ENCODE measurements at places on chromosomes 16 and 17.

DNA sequence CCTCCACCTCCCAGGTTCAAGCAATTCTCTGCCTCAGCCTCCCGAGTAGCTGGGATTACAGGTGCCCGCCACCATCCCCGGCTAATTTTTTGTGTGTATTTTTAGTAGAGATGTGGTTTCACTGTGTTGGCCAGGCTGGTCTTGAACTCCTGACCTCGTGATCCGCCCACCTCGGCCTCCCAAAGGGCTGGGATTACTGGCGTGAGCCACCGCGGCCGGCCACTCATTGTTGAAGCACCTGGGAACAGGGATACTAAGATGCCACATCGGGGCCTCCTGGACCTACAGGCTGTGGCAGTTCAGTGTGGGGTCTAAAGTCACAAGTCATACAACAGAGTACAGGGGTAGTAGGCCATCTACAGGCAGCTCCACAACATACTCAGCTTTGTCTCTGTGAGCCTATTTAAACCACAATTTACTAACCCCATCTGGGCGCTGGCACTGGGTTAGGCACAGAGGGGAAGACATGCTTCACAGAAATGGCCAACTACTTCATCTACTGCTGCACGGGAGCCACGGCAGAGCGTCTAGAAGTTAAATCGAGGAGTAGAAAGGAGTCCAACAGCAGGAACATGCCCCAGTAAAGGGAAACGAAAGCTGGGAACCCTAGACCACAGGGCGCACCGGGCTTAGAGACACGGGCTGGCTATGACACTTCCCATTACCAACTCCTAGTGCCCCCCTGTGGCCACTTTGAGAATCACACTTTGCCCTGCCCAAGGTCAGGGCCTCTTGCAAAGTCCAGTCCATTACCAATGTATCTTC, 4.3 kb downstream of the VAMP2 start:
- no peak for DNase-seq

- no peak for DNase-seq
Observed at GRCh38 chr16:89090669-89091426, 2.8 kb upstream of the ACSF3 start.

GRCh38 chr16:46857368-46857945, 26.5 kb upstream of the C16orf87 start:
- DNase-seq: no peak

- DNase-seq: no peak
Observed at GRCh38 chr16:57606847-57607501, 21.5 kb upstream of the ADGRG1 start.

DNA sequence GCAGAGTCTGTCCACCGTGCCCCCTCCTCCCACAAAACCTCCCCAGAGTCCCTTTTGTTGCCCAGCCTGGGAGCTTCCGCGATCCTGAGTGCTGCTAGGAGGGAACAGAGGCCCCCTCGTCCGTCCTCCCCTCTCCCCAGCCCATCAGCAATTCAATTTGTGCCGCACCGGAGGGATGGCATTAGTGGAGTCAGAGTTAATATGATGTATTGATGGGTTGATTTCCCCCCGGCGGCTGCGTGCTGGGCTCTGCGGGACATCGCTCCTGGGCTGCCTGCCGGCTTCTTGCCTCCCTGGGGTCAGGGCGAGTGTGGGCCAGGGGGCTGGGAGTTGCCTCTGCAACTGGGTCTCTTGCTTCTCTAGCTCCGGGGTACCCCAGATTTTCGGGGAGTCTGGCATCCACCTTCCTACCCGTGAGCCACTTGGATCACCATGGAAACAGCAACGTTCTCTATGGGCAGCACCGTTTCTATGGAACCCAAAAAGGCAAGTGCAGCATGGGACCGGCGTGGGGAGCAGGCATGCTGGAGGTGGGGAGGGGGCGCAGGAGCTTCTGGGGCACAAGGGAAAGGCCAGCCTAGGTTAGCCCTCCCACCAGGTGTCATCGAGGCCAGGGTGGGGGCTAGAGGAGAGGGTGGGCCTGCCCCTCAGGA, 42.9 kb downstream of the BAHCC1 start:
- no peak for DNase-seq

GRCh38 chr17:41363881-41364280, 5.7 kb downstream of the KRT33B start:
- no peak for DNase-seq

DNA sequence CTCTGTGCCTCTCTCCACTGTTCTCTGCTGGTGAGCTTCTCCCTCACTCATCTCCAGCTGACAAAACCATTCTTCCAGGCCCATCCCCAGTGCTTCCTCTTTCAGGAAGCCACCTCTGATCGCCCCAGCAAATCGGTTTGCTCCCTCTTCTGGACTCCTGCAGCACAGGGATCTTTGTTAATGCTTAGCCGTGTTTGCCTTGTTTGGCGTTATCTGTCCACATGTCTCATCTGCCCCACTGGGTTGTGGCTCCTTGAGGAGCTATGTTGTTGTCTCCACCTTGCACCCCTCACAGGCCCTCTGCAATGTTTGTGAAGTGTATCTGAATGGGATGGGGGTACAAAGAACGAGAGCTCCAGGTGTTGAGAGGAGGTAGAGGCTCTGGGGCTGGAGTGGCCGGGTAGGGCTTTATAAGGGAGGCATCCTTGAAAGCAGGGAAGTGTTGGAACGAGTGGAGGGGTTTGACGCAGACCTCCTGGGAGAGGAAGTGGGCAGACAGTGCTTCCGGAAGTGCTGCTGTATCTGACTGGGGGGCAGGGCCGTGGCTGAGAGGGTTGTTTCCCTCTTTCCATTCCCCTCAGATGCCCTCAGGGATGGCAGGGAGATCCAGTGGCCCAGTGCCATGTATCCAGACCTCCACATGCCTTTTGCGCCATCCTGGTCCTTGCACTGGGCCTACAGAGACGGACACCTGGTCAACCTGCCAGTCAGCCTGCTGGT, 27.8 kb downstream of the CASKIN2 start:
- no peak for DNase-seq

GRCh38 chr16:68668266-68668665, 23.2 kb downstream of the CDH3 start:
- DNase-seq: no peak

DNA sequence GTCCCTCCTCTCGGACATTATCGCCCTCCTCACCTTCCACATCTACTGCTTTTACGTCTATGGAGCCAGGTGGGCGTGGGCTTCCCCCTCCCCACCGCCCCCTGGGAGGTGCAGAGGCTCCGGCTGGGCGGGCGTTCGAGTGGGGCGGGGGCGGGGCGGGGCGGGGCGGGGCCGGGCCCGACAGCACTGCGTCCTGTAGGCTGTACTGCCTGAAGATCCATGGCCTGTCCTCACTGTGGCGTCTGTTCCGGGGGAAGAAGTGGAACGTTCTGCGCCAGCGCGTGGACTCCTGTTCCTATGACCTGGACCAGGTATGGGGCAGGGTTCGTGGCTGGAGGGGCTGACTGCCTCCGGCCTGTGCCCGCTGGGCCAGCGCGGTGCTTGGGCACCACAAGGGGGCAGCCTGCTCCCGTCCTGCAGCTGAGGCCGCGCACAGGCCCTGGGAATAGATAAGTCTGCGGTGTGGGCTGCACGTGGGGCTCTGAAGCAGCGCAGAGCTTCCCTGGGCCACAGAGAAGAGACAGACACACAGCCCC, 9.2 kb downstream of the PIGQ start:
- no peak for DNase-seq

GRCh38 chr16:11957591-11958395, 7.2 kb upstream of the TNFRSF17 start:
- no peak for DNase-seq

GRCh38 chr17:21357696-21358656, 18.2 kb upstream of the KCNJ12 start:
- DNase-seq: no peak

DNA sequence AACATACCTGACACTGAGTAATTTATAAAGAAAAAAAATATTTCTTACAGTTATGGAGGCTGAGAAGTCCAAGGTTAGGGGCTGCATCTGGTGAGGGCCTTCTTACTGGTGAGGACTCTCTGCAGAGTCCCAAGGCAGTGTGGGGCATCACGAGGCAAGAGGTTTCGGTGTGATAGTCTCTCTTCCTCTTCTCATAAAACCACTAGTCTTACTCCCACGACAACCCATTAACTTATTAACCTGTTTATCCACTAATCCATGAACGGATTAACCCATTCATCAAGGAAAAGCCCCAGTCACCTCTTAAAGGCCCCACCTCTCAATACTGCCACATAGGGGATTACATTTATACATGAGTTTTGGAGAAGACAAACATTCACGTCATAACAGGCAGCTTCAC, 20.1 kb downstream of the CIITA start:
- DNase-seq: no peak

GRCh38 chr17:51674579-51675255, 414.4 kb downstream of the UTP18 start:
- DNase-seq: no peak

GRCh38 chr17:66229783-66230538, 746 bp upstream of the APOH start:
- DNase-seq: no peak

- peak; percentile 65 for DNase-seq
Observed at GRCh38 chr17:73901661-73902415, 257.6 kb upstream of the SDK2 start.

DNA sequence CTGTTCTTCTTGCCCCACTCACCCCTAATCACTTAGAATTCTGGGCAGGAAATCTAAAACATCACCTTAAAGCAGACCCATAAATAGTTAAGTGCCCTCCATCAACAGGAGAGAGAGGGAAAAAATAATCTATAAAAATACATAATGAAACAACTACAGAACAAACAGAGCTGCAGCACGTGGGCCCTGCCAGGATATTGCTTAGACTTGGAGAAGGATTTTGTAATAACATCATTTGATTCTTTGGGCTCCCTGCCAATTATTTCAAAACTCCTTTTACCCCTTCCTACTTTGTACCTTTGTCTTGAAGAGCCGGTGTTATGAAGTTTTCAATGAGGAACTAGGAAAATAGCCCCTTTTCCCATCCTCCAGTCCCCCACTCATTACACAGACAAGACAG, 130.6 kb upstream of the TOX3 start:
- no peak for DNase-seq

GRCh38 chr16:55021595-55022475, 91.2 kb downstream of the IRX5 start:
- no peak for DNase-seq

- DNase-seq: no peak
Observed at GRCh38 chr17:8285270-8286181, 2.9 kb upstream of the RANGRF start.

GRCh38 chr17:44037471-44037870, 22.7 kb upstream of the TMEM101 start:
- no peak for DNase-seq

DNA sequence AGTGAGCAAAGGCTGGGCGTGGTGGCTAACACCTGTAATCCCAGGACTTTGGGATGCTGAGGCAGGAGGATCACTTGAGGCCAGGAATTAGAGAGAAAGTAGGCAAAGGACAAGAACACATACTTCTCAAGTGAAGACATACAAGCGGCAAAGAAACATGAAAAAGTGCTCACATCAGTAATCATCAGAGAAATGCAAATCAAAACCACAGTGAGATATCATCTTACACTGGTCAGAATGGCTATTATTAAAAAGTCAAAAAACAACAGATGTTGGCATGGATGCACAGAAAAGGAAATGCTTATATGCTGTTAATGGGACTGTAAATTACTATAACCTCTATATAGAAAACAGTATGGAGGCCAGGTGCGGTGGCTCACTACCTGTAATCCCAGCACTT, 12.2 kb upstream of the SLX4 start:
- DNase-seq: no peak

DNA sequence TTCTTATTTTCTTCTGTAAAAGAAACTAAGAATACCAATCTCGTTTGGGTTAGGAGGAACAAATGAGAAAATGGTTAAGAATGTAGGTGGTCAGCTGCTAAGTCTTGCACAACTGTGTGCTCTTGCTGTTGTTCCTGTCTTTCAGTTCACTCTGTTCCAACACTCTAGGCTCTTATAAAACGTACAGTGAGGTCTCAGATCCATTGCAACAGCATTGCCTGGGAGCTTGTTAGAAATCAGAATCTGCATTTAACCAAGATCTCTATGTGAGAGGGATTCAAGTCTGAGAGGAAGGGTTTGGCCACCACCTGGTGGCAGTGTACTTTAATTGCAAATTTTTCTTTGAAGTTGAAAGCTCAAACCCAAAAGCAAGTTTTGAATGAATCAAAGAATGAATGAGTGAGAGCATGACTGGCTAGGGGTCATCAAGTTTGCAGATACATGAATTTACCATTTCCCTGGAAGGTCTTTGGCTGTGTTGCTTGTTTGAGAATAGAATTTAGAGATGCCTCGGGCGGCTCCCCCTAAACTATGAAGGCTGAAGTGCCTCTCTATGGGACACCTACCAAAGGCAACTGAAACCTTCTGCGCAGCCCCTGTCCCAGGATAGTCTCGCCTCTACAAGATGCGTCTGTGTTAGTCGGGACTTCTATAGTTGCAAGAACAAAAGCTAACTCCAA, 2.5 kb downstream of the ALOX15B start:
- DNase-seq: no peak

- no peak for DNase-seq
Observed at GRCh38 chr17:68061512-68062313, 26.2 kb downstream of the KPNA2 start.

DNA sequence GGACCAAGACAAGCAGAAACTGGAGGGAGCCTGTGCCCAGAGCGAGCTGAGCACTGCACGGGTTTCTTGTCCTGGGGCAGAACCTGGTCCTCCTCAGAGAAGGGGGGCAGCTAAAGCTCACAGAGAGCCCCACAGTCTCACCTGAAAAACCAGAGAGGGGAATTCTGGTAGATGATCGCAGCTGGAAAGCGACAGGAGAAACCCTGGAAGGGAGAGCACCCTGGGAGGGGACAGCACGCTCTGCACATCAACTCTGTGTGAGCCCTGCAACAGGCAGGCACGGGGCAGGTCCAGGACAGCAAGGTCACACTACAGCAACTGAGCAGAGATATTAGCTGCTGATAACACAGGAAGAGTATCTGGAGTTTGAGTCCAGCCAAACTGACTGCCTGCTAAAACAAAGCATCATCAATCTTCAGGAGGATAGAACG, 18.2 kb downstream of the ZCCHC14 start:
- no peak for DNase-seq

DNA sequence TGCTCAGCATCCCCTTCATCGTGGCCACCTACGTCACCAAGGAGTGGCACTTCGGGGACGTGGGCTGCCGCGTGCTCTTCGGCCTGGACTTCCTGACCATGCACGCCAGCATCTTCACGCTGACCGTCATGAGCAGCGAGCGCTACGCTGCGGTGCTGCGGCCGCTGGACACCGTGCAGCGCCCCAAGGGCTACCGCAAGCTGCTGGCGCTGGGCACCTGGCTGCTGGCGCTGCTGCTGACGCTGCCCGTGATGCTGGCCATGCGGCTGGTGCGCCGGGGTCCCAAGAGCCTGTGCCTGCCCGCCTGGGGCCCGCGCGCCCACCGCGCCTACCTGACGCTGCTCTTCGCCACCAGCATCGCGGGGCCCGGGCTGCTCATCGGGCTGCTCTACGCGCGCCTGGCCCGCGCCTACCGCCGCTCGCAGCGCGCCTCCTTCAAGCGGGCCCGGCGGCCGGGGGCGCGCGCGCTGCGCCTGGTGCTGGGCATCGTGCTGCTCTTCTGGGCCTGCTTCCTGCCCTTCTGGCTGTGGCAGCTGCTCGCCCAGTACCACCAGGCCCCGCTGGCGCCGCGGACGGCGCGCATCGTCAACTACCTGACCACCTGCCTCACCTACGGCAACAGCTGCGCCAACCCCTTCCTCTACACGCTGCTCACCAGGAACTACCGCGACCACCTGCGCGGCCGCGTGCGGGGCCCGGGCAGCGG, 3.2 kb downstream of the UTS2R start:
- DNase-seq: no peak

All from NCI-H1417 treated with DMSO at 0.1 percent for 48 hours (cell line).